AG04450 (cell line): ENCODE measurements at places on chromosomes 2 and 18.

GRCh38 chr2:150549381-150549780, 61.9 kb upstream of the RND3 start:
- DNase-seq, result no peak

GRCh38 chr2:206989311-206989710, 50.0 kb downstream of the CPO start:
- DNase-seq, result no peak

DNA sequence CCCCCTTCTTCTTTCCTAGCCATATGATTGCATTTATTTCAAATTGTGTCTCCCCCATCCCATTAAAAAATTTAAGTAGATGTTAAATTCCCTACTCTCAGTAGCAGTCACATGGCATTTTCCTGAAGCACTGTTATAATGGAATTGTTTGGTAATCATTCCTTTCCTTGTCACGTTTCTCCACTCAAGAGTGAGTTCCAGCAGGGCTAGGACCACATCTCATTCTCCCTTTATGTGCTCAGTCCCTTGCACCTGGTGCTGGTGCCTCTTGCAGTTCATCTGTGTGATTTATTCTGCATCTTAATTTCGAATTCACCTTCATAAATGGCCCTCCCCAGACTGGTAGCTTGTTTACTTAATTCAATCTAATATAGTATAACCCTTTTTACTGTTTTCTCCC, 70.3 kb upstream of the NOSTRIN start:
- no peak for DNase-seq

GRCh38 chr2:9179572-9180201, 26.9 kb upstream of the ASAP2 start:
- peak; percentile 32 for DNase-seq

DNA sequence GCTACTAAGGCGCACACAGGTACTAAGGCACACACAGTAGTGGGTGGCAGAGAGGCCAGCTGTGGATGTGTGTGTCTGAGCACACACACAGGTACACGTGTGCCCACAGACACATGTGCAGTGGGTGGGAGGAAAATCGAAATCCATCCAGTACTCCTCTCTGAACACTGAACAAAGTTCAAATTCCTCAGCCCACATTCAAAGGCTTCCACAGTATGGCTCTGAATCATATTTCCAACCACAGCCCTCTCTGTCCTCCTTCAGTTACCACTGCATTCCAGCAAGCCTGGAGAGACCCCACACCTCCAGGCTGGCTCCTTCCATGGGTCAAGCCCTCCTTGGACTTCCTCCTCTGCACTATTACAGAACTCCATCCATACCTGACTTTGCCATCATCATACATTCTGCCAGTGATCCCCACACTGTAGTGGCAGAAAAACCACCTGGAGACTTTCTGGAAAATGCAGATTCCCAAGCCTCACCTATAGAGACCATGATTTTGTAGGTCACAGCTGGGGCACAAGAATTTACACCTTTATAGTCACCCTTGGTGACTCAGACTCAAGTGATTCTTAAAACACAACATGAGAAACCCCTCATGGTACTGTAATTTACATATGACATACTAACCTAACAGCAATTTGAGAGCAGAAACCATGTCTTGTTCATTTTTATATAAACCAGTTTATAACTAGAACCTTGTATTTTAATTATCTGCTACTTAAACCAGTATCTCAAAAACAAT, 31.4 kb downstream of the EPG5 start:
- peak; percentile 49 for DNase-seq

GRCh38 chr2:183072177-183072576, 6.4 kb upstream of the DUSP19 start:
- DNase-seq, result no peak

GRCh38 chr2:221649051-221649775, 77.1 kb upstream of the EPHA4 start:
- no peak for DNase-seq

DNA sequence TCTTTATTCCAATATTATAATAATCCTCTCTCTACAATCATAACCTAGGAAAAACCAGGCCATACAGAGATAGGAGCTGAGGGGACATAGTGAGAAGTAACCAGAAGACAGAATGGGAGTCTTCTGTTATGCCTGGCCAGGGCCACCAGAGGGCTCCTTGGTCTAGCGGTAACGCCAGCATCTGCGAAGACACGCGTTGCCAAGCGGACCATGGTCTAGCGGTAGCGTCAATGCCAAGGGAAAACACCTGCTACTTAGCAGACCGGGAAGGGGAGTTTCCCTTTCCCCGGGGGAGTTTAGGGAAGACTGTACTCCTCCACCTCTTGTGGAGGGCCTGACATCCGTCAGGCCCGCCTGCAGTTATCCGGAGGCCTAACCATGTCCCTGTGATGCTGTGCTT, 36.6 kb downstream of the ARL6IP6 start:
- no peak for DNase-seq

DNA sequence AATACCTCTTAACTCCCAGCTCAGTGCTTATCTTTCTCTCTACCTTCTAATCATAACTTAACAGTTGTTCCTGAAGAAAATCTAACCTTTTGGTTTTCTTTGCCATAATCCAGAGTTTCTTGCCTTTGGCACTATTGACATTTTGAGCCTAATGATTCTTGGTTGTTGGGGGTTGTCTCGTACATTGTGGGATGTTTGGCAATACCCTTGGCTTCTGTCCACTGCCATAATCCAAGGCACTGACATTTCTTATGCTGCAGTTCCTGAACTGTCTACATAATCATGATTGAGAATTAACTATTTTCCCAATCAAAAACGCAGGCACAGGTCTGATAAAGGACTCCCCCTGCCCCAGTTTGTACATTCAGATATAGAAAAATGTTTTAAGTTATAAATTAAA, 203.2 kb upstream of the MEX3C start:
- DNase-seq, result no peak

DNA sequence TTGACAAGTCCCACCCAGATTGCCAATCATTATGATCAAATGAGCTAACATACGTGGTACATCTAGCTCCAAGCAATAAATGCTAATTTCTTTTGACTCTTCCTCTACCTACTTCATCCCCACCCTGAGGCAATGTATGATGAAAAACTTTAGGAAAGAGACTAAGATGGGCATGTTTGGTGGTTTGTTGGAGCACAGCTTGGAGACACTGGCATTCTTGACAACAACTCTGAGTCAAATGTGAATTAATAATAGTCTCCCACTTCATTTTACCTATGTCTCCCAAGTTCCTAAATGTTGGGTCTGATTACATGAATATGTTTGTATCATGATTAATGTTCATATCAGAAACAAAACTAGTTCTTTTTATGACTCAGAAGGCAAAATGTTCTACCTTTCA, 36.6 kb downstream of the EXOC6B start:
- DNase-seq, result no peak

GRCh38 chr2:26706616-26707473, 14.3 kb downstream of the KCNK3 start:
- DNase-seq, result no peak

DNA sequence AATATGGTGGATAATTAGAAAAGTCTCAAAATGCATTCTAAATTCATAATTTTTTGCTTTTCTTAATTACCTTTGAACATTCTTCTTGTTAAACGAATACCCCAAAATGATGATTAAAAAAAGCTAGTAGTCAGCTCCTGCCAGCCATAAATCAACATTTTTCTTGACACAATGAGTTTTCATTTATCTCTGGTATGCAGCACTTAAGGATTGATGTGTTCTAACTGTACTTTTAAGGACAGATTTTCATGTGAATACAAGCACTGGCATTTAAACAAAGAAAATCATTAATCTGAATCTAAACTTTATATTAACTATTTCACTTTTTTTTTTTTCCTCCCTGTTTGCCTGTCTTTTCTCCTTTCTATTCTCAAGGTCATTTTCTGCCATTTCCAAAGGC, 976.8 kb downstream of the TMEM182 start:
- no peak for DNase-seq

DNA sequence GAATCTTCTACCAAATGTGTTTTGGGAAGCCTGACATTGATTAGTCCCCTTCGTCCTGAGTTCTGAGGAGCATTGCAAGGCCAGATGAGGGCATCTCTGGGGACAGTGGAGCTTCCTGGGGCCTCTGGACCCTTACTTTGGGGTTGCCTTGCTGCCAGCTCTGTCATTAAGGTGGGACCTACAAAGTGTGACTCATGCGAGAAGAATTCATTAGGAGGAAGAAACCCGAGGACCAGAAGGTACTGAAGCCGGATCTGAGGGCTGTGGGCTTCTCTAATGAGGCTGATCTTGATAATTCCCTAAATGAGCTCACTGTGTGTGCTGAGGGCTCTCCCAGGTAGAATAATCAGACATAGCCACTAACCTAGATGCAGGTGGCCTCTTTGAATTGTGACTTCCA, 695 bp upstream of the SCYGR2 start:
- no peak for DNase-seq

DNA sequence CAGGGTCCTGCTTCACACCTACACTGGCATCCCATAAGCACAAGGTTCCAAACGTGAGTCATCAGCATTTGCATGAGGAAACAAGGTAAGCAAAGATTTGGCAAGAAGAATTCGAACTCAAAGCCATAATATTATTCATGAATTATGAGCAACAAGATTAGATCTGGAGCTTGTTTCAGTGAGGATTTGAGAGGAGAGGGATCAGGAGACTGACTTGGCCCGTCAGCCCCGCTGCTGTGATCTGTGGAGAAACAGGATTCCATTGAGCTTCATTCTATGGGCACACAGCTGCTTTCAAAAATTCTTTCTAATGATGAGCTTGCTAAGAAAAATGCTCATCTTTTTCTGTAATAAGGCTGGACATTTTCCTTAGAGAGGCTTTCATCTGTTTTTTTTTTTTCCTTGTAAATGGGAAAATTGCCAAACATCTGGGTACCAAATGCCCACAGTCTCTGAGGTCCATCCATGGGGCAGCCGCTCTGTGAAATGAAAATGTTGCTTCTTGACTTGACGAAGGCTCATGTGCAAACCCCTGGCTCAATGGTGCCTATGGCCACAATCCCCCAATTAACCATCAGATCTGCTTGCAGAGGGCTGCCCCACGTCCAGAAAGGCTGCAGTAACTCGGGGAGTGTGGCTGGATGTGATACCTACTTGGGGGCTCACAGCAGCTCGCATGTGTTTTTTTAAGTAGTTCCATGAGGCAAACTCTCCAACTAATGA, 179.3 kb downstream of the TMEM18 start:
- no peak for DNase-seq

DNA sequence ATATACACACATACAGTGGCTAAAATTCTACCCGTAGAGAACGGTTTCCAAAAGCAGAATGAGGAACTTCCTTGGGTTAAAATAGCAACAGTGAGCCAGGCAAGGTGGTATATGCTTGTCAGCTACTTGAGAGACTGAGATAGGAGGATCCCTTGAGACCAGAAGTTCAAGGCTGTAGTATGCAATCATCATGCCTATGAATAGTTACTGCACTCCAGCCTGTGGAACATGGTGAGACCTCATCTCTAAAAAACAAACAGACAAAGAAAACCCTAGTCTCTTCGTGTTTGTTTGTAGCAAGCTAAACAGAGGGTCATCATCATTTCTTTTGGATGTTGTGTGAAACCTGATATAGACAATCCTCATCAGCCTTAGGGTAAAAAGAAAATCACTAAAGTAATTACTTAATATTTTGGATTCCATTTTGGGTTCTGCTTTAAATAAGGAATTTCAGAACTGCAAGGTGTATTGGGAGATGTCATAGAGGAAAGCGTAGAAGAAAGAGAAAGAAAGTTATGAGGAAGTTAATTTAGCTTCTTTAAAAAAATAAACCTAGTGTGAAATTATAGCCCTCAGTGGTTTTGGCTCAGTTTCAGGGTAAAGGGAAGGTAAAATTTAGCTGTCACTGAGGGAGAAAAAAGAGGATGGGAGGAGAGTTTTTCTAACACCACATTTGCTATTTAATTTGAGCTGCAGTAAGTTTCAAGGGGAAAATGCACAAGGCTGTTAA, 46.5 kb downstream of the PLEK start:
- no peak for DNase-seq

DNA sequence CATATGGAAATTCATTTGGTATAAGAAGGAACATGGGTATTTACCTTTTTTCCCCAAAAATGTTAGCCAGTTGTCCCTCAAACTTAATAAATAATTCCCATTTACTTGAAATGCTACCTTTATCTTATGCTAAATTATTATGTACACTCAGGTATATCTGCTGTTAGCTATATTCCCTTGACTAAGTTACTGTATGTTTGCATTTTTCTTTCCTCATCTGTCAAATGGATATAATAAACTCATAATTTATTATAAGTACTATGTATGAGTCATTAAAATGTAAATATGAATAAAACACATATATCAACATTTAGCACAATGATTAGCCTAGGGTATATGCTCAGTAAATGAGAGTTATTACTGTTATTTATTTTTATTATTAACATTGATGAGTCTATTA, 117.4 kb downstream of the PMS1 start:
- DNase-seq, result no peak

- peak; percentile 59 for DNase-seq
Observed at GRCh38 chr2:128236491-128237035, 82.1 kb downstream of the HS6ST1 start.

DNA sequence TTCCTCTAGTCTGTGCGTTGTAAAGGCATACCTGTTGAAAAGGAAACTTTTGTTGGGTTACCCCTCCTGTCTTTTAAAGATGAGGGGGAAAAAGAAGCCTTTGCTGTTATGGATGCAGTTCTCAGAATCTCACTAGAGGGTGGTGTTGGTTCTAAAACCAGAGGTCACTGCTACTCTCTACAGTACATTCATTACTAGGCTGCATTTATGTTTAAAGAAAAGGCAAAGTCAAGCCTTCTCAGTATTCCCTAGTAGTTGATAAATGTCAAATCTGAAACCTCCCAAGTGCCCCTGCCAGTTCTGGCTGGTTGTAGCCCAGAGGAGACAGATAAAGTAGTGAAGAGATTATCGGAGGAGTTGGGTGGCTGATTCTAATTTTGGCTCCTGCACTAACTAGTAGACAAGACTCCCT, 1.4 kb upstream of the PLCL1 start:
- peak; percentile 18 for DNase-seq

DNA sequence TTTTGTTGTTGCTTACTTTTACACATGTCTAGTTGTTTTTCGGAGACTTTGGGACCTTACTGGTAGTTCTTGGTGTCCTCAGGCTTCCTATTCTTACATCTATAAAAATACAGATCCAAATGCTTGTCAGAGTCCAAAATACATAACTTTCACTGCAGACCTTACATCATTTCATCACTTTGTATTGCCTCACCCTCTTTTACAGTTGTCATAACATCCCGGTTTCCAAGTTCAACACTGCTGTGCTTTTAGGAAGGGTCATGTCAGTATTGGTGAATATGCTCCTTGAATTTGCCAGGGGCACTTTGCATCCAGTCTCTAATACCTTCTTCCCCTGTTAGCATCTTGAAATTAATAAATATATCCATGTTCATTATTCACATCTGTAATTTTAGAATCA, 518.2 kb upstream of the RAB12 start:
- DNase-seq, result no peak

DNA sequence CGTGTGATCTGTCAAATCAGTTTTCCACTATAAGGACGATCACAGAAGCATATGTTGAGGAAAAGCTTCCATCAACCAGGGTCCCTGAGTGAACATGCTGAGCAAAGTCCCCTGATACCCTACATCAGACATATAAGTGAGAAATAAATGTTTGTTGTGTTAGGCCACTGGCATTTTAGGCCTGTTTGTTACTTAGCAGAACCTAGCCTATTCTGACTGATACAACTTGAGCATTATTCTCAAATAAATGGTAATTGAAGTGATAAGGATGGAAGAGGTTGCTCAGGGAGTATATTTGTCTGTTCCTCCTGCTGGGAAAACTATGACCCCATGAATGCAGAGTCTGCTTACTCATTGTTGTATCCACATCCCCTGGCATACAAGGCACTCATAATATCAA, 106.4 kb downstream of the LOXHD1 start:
- DNase-seq, result no peak
